Frontal cortex (tissue), 4 donors: ENCODE measurements at places on chromosomes 4 and X. TPM values are rescaled to one million over a fixed set of nuclear protein-coding genes. Genes with fewer than 3 reads are reported as not detected.

The GPM6B gene
- 380 TPM for total RNA-seq

The TAF7L gene
- 0.41 TPM for total RNA-seq

The ZNF674 gene
- 14.3 TPM for total RNA-seq

The G3BP2 gene
- total RNA-seq: 472 TPM

The PCYT1B gene
- total RNA-seq: 29.8 TPM

The SYTL5 gene
- 4.9 TPM for total RNA-seq

The PPARGC1A gene
- total RNA-seq: 4.5 TPM

The UBE2K gene
- total RNA-seq: 93.8 TPM

The RTL5 gene
- total RNA-seq: 4.1 TPM

The CDS1 gene
- 8.6 TPM for total RNA-seq

The SMR3B gene
- total RNA-seq: not detected

The ANXA10 gene
- not detected for total RNA-seq

The ADH7 gene
- not detected for total RNA-seq

The CHRDL1 gene
- 23.2 TPM for total RNA-seq

The TRIM2 gene
- total RNA-seq: 1,036 TPM

The TMEM35A gene
- 98.2 TPM for total RNA-seq

The BTK gene
- 0.41 TPM for total RNA-seq

The F8A2 gene
- total RNA-seq: not detected

The BEX3 gene
- total RNA-seq: 179 TPM

The TKTL2 gene
- 0.82 TPM for total RNA-seq

The FRAS1 gene
- total RNA-seq: 13.0 TPM

The GLUD2 gene
- total RNA-seq: 1.2 TPM

The PASD1 gene
- not detected for total RNA-seq

The TCEAL2 gene
- 33.4 TPM for total RNA-seq

The UBL4A gene
- 39.1 TPM for total RNA-seq

The ARX gene
- total RNA-seq: 6.1 TPM

The CDX4 gene
- not detected for total RNA-seq

The MGARP gene
- 0.82 TPM for total RNA-seq

The CXCL1 gene
- total RNA-seq: 1.2 TPM

The GC gene
- not detected for total RNA-seq

The NDNF gene
- total RNA-seq: 4.1 TPM

The FABP2 gene
- total RNA-seq: not detected

The KLHL15 gene
- total RNA-seq: 36.3 TPM

The LDB2 gene
- total RNA-seq: 216 TPM

The TBX22 gene
- under 0.01 TPM for total RNA-seq

The KCNE5 gene
- 1.2 TPM for total RNA-seq

The CCDC120 gene
- total RNA-seq: 1.6 TPM
